Fibroblast of lung (primary cell): ENCODE measurements at places on chromosomes 3 and 15. TPM values are rescaled to one million over a fixed set of nuclear protein-coding genes. Genes with fewer than 3 reads are reported as not detected.

DNA sequence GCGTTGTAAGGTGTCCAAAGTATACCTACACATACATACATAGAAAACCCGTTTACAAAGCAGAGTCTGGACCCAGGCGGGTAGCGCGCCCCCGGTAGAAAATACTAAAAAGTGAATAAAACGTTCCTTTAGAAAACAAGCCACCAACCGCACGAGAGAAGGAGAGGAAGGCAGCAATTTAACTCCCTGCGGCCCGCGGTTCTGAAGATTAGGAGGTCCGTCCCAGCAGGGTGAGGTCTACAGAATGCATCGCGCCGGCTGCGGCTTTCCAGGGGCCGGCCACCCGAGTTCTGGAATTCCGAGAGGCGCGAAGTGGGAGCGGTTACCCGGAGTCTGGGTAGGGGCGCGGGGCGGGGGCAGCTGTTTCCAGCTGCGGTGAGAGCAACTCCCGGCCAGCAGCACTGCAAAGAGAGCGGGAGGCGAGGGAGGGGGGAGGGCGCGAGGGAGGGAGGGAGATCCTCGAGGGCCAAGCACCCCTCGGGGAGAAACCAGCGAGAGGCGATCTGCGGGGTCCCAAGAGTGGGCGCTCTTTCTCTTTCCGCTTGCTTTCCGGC, 318.6 kb downstream of the FGF12 start:
- DNase-seq = peak; percentile 14

DNA sequence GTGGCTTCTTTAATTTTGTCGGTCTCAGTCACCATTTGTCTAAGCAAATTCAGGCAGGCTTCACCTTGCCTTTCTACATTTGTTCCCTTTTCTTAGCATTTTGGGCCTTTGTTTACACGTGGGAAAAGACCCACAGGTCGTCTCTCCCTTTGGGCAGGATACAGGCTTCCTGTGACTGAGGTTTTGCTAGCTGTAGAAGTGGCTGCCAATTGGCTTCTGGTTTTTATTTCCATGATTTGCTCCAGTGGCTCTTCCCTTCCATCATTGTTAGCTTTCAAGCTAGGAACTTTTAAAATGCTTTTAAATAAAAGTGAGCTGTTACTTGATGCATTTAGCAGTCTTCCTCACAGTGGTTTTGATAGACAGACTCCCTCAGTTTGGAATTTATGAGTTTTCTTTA, 37.3 kb downstream of the MLH1 start:
- no peak for DNase-seq

The MAP6D1 gene
- total RNA-seq = 0.51 and 0.83 TPM in 2 replicates

The PCOLCE2 gene
- 6.7 and 26.3 TPM in 2 replicates for total RNA-seq
